ENCODE measurements at places on chromosomes 2 and 18.
A peak's percentile ranks its signal among the peaks of the same experiment; 100 is the strongest.

DNA sequence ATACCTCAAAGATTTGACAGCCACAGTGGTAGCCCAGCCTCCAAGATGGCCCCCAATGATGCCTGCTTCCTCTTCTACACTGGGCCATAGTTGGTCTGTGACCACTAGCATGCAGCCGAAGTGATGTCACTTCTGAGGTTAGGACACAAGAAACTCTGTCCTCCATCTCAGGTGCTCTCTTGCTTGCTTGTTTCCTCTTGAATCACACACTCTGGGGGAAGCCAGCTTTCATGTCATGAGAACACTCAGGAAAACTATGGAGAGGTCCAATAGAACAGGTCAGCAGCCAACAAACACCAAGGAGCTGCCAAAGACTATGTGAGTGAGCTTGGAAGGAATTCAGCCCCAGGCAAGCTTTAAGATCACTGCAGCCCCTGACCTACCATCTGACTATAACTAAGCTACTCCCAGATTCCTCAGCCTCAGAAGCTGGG lies 3.3 kb upstream of the ADAM17 start:
- DNase-seq = no peak

DNA sequence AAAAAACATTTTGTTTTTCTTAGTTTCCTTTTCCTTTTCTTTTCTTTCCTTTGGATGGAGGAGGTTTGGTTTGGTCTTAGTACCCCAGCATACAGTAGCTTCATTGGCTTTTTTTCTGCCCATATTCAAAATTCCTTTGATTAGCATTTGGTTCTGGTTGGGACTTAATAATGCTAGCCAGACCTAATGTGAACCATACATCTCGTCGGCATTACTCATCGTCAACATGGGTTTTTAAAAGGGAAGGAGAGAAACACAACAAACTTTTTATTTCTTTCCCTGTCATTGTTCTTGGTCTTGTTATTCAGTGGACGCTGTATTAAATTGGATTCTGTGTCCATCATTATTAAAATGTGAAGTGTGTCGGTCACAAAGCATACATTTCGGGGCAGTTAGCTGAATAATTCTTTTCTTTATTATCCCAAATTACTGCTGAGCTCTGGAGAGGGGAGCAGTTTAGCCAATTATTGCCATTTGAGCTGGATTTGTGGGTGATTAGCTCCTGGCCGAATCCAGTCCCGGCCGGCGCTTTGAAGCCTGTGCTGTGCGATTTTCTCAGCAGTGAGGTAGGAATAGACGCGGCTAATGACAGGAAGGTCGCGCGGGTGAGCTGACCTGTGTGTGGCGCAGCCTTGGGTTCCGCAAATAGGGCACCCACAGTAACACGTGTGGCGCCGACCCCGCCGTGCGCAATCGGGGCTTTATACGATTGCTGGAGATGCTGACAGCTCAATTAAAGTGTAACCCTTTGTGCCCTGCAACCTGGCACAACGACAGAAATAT lies 303.3 kb downstream of the GBX2 start:
- DNase-seq = peak; percentile 55

GRCh38 chr2:25684577-25685473 lies 11.4 kb upstream of the DTNB start:
- peak; percentile 83 for DNase-seq

GRCh38 chr2:39469807-39470206 lies 32.7 kb upstream of the MAP4K3 start:
- no peak for DNase-seq

DNA sequence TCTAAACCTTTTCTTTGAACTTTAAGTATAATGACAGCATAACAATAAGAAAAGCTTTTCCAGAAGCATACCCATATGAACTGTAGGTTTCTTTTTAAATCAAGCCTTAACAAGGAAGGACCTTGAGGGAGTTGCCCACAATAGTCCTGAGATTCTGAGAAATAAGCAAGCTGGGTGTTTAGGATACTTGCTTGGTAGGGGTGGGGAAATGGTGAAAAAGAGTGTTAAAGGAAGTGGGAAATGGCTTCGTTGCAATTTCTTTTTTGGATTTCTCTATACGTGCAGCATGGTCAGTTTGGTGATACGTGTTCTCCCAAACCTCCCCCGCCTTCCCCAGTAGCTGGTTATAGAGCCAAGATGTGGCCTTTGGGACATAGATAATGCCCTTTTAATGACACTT lies 17.2 kb downstream of the INSIG2 start:
- no peak for DNase-seq

GRCh38 chr2:155944218-155944617 lies 388.3 kb downstream of the NR4A2 start:
- DNase-seq = no peak

DNA sequence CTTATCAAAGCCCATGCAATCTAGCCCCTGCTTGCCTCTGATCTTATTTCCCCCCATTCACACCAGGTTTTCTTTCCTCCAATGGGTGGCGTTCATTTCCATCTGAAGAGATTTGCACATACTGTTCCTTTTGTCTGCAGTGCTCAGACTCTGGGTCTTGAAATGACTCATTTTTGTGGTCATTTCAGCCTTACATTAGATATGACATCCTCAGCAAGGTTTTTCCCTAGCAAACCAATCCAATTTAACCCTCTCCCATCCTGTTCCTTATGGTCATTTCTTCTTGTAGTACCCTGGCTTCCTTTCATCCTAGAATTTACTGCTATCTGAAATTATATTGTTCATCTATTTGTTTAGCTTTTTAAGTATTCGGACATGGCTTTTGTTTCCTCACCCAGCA lies 42.5 kb upstream of the SCN1A start:
- DNase-seq = no peak

Data from kidney (tissue), 22 donors.